ENCODE measurements at places on chromosomes 12 and 14. TPM values are rescaled to one million over a fixed set of nuclear protein-coding genes. Genes with fewer than 3 reads are reported as not detected.

The C3AR1 gene
- 0.60 TPM for total RNA-seq

GRCh38 chr14:54117396-54117795, 160.8 kb upstream of the BMP4 start:
- no peak for DNase-seq

The GOLT1B gene
- 42.6 TPM for total RNA-seq

- peak; percentile 54 for DNase-seq
Observed at GRCh38 chr12:47819138-47819895, 386 bp downstream of the HDAC7 start.

The CLEC4C gene
- total RNA-seq = not detected

DNA sequence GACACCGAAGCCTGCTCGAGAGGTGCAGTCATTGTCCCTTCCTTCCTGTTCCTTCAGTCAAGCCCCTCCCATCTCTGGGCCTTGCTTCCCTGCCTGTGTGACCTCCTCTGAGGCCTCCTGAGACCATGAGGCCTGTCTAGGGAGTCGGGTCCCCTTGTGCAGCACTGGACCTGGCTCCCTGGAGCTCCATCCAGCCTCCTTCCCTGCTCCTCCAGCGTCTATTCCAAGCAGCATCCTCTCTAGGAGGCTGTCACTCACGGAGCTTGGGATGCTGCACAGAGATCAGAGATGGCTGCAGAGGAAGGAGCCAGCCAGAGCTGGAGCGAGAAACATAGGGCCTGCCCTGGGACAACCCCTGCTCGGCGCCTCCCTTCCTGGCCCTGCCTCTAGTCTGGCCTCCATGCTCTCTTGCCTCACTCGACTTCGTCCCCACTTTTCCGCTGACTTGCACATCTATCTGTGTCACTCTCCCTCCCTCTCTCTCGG, 142.7 kb downstream of the BCL11B start:
- no peak for DNase-seq

GRCh38 chr12:75011120-75011519, 198.5 kb downstream of the KCNC2 start:
- DNase-seq = no peak

DNA sequence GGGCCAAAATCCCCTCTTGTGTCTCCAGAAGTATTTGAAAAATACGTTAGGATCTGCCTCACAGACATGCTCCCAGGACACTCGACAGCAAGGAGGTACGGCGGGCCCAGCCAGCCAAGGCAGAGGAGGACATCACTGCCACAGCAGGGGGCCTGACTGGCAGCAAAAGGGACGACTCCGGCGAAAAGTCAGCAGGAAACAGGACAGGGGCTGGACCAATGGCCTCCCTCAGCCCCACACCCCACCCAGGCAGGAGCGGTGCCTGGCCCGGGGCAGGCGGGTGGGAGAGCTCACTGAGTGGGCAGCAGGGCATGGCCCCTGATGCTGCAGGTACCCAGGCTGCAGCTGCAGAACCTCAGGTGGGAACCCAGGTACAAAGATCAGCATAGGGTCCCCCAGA, 17.8 kb downstream of the BRF1 start:
- DNase-seq = no peak

GRCh38 chr12:89433634-89434033, 81.3 kb upstream of the DUSP6 start:
- DNase-seq = no peak

DNA sequence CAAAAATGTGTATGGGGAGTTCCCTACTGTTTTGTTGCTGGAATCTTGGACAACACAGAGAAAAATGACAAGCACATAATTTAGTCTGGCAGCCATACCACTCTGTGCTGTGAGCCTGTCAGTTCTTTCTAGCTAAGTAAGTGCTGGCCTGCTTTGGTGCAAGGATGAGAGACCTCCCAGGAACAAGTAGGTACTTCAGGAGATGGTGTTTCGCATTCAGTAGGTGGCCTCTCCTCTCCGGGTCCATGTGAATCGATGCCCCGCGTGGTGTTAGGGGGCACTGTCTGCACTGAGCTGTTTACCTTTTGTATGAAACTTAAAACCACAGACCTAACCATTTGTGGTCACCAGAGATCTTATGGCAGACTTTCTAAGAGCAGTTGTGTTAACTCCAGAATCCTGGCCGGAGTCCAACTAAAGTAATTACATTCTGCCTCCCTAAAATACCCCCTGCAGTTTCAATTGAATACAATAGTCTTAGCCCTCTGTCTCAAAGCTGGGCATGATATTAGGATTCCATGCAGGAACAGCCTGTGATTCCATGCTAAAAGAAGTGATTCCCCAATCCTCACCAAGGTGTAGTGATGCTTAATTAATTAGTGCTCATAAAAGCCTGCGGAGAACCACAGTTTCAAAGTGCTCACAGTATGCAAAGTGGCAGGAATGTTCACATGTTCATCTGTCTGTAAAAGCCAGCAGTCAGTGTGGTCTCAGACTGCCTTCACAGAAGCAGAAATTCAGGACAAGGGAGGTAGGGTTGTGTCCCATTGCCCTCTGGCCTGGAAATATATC, 64.2 kb downstream of the LLPH start:
- no peak for DNase-seq

- DNase-seq = no peak
Observed at GRCh38 chr14:87231336-87232026, 761.5 kb downstream of the GALC start.

DNA sequence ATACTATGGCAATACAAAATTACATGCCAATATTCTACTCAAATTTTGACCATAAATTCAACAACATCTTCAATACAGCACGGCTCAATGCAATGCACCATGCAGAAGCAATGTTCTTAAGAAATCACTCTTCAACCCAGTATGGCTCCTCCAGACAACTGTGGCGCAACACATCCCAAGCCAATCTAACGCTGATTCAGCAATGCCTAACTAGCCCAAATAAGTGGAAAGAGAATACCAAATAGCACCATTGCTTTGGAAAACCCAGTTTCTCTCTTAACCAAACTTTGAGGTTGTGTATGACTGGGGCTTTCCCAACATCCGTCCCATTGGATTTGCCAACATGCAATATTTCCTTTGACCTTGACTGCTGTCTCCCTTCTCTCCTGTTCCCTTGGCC, 211.1 kb upstream of the TBX3 start:
- DNase-seq = no peak

The KRT77 gene
- not detected for total RNA-seq

DNA sequence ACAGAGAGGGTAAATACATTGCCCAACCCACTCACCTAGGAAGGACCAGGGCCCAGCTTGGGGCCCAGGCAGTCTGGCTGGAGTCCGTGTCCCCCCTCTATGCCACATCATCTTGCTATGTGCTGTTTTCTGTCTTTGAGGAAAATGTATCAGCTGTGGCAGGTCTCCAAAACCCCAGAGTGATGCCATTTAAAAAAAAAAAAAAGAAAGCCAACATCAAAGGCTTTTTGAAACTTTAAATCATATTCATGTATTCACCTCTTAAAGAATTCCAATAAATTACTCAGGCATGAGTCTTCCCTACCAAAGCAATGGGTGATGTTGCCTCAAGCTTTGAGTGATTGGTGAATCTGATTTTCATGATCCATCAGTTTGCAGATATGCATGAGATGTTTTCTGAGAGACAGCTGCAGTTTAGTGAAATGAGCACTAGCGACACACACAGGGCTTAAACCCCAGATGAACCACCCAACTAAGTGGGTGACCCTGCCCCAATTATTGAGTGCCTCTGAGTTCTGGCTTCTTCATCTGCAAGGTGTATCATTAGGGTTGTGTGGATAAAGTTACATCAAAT, 6.1 kb downstream of the KRT81 start:
- no peak for DNase-seq

DNA sequence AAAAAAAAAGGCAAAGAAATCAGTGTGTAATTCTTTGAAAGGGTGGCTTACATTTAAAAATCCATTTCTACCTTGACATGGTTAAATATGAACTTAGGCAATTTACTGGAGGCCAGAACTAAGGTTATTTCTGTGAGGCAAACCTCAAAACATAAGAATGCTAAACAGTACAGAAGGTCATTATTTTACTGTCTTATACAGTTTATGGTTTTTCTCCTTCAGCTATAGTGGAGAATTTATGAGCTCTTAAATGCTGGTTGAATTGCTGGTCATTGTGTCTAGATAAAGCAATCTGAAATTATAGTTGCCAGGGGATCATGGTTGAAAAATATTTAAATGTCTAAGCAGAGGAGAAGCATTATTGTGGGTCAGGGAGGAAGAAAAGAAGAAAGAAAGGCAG, 70.5 kb downstream of the TRIM9 start:
- no peak for DNase-seq

DNA sequence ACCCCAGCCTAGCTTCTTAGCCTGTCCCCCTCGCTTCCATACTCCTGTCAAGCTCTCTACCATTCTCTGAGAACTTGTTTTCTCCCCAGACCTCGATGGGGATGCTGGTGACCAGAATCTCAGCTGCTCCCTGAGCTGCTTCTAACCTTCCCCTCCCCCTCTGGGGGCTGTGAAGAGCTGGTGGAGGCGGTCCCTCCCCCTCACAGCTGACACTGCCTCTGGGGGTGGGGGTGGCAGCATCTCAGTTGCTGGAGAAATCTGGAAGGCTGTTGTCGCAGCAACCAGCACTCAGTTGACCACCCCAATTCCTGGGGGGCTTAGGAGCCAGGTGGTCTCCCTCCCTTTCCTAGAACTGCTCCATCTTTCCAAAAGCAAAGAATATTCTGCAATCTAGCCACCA, 4.7 kb downstream of the PPP1R1A start:
- no peak for DNase-seq

DNA sequence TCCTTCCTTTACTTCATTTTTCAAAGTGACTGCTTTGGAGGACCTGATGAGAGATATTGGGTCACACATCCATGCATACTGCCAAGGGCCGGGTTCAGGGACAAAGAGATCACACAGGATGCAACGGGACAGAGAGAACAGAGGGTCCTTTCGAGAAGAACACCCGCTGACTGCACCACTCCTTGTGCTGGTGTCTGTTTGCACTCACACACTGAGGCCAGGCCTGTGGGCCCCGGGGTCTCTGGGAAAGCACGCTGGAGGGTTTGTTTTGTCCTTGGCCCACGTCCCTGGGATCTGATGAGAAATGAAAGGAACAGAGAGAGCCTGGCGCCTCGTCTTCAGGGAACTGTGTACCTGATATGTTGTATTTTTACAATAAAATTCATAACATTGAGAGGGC, 42.2 kb downstream of the PAH start:
- DNase-seq = no peak

- DNase-seq = no peak
Observed at GRCh38 chr12:130791629-130792028, 47.4 kb downstream of the STX2 start.

- no peak for DNase-seq
Observed at GRCh38 chr14:105091517-105092170, 26.4 kb upstream of the GPR132 start.

GRCh38 chr12:40762072-40762471, 69.8 kb downstream of the CNTN1 start:
- no peak for DNase-seq

DNA sequence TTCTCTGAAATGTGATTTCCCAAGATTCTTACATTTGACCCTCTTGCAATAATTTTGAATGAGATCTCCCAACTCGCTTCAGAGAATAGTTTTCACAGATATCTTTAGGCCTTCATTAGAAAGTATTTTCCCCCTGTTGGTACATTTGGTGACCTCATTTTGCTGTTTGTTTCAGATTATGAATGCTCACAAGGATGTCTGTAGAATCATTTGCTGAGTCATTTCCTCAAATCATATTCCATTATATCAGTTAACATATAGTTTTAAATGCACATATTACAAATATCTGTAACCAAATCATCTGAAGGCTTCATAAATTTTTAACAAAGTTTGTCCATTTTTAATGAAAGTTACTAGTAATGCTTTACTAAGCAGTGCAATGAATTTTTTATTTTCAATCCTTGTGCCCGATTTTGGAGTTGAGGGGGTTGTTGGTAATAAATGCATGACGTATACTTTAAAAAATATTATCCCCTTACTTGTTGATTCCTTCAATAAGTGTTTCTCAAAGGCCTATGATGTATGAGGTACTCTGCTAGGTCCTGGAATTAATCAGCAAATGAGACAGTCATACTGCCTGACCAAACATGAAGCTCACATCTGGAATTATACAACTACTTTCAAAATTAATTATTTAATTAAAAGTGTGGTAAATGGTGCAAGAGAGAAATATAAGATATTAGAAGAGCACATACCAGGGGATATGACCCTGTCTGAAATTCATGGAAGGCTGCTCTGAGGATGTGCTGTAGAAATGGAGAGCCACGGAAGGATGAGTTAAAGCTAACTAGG, 126.9 kb upstream of the RAP1B start:
- no peak for DNase-seq

DNA sequence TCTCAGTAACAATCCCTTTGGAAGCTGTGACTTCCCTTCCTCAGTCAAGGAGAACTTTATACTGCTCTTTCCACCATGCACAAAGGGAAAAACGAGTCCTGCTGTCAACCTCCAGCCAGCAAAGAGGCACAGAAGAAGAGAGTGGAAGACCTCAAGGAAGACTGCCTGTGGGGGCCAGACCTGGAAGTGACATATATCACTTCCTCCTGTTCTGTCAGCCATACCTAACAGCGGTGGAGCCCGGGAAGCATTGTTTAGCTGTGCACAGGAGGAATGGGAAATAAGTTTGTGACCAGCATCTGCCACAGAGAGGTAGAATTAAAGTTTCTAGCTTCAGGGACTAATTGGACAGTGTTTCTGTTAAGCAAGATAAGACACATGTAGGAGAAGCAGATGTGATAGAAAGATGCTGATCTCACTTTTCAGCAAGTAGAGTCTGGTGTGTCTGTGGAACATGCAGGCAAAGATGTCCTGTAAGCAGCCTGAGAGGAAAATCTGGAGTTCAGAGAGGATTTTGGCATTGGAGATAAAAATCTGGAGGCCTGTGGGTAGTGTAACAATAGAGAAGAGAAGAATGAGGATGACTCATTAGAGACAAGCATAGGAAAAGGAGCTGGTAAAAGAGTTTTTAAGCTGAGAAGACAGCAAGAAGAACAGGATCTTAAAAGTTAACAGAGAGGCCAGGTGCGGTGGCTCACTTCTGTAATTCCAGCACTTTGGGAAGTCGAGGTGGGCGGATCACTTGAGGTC, 141.6 kb upstream of the CPSF6 start:
- DNase-seq = no peak

GRCh38 chr12:28253161-28253641, 62.9 kb downstream of the CCDC91 start:
- DNase-seq = peak; percentile 18

The OASL gene
- total RNA-seq = 3.1 TPM

The ELK3 gene
- total RNA-seq = 40.8 TPM

- DNase-seq = no peak
Observed at GRCh38 chr14:33948869-33949408, 1.9 kb downstream of the EGLN3 start.

The IL31 gene
- 5.5 TPM for total RNA-seq

Data from activated T-helper 1 cell treated with anti-CD3 and anti-CD28 coated beads, Interleukin-12 subunit alpha, Interleukin-12 subunit beta, Interleukin-2, Interleukin-4 antibody, amounts not matched to agents 30 ng/mL and 10 ng/mL and 1 ng/mL, durations not matched to agents 14 hours and 24 hours and 36 hours (primary cell).